ENCODE measurements at places on chromosomes 5 and 9.
A peak's percentile ranks its signal among the peaks of the same experiment; 100 is the strongest.

DNA sequence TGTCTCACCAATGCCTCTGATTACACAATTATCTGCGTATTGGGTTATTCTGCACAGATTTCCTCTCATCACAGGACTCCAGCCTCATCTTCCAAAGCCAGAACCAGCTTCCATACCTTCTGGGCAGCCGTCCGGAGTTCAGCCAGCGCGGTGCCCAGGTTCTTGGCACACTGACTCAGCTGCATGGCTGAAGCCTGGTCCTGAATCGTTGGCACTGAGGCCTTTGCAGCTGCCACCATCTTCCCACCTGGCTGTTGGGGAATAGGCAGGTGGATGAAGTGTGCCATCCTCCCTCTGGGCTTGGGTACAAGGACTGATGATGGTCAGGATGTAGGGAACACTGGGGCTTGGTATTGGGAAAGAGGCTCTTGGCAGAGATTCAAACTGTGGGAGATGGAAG is 17.9 kb downstream of the TLN1 start:
- no peak for DNase-seq

GRCh38 chr5:54302267-54302687 is 8.1 kb downstream of the ARL15 start:
- DNase-seq: no peak

DNA sequence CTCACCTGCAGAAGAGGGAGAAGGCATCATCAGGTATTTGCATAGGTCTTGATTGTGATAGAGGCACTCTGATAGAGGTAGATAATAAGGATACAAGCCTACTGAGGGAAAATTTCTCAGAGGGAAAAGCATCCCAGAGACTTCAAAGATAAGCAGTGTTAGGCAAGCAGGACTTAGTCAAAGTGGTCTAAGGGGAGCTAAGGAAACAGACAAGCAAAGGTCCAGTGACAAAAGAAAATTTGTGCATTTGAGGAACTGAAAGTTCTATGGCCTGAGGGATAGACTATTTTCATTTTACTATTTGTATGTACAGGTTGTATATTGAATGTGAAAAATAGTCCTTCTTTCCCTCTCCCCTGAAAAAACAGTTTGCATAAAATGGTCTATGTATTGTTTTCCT is 27.4 kb downstream of the OXCT1 start:
- no peak for DNase-seq

GRCh38 chr9:68876681-68877080 is 137.2 kb downstream of the PRKACG start:
- DNase-seq: no peak

DNA sequence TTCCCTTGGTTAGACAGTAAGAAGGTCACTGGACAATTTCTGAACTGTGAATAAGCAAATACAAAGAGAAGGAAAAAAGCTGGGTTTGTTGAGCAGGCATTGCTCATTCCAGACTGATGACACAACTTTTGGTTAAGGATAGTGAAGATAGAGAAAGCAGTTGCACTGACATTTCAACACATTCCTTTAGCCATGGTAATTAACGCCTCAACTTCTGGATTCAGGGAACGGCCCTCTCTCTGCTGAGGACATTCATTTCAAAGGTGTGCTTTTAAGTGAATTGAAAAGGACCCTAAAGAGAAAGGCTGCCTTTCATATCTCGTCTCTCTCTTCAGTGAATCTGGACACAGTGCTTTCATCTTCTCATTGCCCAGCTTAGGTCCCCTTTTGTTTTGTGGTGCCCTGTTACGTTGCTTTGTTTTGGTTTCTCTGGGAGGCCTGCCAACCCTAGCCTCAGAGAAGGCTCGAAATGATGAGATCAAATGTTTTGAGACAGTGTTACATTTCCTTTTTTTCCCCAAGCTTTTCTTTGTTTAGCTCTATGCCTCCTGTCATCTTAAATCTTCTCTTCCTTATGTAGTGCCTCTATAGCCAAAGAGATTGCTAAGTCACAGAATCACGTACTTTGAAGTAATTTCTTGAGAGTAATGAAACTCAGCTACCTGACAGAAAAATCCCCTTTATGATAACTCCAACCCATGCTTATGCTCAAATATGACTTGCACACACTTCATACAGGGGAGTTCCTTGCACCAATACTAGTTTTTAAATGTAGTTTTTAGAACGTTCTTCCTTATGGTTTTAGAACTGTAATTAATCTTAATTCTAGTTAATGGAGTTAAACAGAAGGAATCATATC is 94.4 kb upstream of the IFNE start:
- DNase-seq: no peak

DNA sequence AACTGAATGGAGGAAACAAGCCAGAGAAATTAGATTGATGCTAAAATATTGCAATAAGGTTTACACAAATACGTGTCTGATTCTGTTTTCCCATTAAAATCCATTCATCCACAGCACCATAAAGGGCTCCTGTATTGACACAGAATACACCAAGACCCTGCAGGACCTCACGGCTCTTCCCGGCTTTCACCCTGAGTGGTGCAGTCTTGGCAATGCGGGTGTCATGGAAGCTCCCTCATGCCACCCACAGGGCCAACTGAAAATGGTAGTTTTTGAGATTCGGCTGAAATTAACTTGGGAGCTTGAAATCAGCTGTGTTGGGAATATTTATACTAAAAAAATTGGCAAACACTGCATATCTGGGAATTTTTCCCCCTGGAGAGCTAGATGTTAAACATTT is 17.3 kb upstream of the EXOC3 start:
- peak; percentile 48 for DNase-seq

- DNase-seq: peak; percentile 6
Observed at GRCh38 chr5:93378073-93378472, 202.9 kb downstream of the NR2F1-AS1 start.

GRCh38 chr9:33198165-33198564 is 31.0 kb upstream of the B4GALT1 start:
- no peak for DNase-seq

DNA sequence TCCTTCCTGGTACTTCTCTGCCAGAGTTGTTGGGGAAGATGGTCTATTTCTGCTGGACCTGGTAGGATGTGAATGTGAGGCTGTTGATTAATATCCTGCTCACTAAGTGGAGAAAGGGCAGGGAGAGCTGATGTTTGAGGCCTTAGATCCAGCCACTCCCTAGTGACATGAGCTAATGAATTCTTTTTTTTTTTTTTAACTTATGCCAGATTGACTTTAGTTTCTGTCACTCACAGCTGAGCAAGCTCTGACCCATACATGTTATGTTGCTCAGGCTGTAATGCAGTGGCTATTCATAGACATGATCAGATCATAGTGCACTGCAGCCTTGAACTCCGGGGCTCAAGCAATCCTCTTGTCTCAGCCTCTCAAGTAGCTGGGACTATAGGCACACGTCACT is 75.1 kb upstream of the SPRY4 start:
- DNase-seq: no peak

- DNase-seq: no peak
Observed at GRCh38 chr5:100584889-100585288, 49.7 kb downstream of the FAM174A start.

DNA sequence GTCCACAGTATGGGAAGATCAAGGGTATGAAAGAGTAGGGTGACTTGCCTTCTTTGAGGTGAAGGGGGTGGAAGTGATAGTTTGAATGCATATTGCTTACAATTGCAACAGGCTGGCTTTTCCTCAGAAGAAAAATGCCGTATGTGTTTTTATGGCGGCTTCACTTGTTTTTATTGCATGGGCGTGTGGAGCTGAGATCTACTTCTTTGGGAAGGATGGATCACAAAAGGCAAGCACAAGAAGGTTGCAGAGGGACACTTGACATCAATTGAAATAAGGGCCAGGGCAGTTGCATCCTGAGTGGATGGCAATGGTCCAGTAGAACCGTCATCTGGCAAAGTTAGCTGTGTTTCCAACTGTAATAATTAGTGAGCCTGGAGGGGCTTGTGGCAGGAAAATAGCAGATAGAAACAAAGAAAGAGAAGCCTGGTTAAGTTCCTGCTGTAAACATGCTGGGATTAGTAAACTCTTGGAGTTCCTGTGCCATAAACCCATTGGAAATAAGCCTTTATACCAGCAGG is 138.4 kb downstream of the NTRK2 start:
- no peak for DNase-seq

- no peak for DNase-seq
Observed at GRCh38 chr9:80797831-80798688, 891.3 kb downstream of the TLE1 start.

- DNase-seq: no peak
Observed at GRCh38 chr9:122180633-122181032, 20.9 kb downstream of the MORN5 start.

DNA sequence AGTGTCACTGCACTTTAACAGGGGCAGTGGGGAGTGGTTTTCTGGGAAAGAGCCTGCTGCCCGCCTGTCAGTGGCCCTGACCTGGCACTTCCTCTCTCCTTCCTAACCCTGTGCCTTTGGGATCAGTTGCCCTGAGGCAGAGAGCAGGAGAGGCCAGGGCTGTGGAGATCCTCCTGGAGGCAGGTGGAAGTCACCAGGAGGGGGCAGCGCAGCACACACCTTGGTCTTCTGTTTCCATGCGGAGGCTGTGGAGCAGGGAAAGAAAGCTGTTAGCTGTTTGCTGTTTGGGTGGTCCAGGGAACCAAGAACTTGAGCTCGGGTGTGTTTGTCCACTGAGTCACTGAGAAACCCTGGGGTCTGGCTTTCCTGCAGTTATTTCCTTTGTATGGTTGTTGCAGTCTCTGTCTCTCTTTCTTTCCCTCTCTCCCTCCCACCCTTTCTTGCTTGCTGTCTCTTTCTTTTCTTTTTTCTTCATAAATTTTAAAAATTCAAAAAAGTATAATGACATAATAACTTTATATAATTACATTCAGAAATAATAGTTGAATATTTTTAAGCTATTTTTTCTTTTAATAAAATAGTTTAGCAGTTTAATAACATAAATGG is 28.1 kb downstream of the NTRK2 start:
- DNase-seq: peak; percentile 36

GRCh38 chr5:158382473-158382872 is 523.5 kb upstream of the CLINT1 start:
- no peak for DNase-seq

DNA sequence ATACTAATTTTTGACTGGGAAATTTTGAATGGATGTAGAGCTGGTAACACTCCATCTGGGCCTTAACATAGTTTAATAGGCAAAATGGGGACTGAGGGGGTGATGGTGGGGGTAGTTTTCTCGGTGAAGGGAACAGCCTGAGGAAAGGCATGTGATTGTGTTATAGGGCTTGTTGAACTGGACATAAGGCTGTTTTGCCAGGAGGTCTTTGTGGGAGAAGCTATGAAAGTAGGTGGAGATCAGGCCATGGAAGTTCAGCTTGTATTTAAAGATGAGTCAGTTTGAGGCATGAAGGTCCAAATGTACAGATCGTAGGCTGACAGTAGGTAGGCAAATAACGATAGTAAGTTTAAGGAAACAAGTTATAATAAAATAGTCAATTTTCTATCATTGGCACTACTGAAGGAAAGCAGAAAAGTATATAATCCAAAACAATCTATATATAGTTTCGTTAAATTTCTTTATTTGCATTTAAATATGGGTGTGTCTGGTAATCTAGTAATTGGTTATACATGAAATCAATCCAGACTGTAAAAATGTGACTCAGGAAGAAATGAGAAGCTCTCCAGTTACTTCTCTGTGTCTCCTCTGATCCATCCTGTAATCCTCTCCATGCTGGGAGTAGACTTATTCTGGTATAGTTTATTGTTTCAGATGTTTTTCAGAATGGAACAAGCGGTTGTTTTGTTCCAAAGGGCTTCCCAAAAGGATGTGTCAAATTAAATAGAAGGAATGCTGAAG is 2.8 kb downstream of the CSNK1G3 start:
- DNase-seq: no peak

GRCh38 chr9:18668944-18669343 is 195.0 kb downstream of the ADAMTSL1 start:
- DNase-seq: no peak

GRCh38 chr5:1702318-1702717 is 97.3 kb downstream of the MRPL36 start:
- no peak for DNase-seq

- DNase-seq: no peak
Observed at GRCh38 chr5:178333821-178334481, 101.3 kb upstream of the PHYKPL start.

Measured in NCI-H1105 treated with DMSO at 0.1 percent for 48 hours (cell line).